ENCODE measurements at places on chromosomes 3 and 15.

GRCh38 chr3:73094129-73094528, 32.7 kb downstream of the EBLN2 start:
- DNase-seq, result no peak

DNA sequence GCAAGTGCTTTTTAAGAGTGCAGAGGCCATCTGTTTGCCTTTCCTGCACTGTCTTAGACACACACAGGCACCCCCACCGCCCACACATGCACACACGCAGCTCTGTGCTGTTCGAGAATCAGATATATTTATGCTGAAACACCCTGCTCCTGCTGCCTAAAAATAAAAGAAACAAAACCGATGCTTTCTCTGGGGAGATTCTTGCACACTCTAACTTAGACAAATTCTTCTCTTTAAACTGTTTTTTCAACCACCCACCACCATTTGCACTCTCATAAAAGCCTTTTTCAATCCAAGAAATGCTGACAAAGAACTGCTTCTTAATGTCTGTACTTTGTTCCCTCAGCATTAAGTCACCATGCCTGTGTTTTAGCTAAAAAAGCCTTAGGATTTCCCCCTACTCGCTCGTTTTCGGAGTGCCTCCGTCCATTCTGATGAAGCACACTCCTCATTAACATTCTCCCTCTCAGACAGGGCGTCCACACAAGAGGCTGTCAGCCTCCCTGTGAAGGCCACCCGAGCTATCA, 26.2 kb downstream of the SLC12A8 start:
- no peak for DNase-seq

DNA sequence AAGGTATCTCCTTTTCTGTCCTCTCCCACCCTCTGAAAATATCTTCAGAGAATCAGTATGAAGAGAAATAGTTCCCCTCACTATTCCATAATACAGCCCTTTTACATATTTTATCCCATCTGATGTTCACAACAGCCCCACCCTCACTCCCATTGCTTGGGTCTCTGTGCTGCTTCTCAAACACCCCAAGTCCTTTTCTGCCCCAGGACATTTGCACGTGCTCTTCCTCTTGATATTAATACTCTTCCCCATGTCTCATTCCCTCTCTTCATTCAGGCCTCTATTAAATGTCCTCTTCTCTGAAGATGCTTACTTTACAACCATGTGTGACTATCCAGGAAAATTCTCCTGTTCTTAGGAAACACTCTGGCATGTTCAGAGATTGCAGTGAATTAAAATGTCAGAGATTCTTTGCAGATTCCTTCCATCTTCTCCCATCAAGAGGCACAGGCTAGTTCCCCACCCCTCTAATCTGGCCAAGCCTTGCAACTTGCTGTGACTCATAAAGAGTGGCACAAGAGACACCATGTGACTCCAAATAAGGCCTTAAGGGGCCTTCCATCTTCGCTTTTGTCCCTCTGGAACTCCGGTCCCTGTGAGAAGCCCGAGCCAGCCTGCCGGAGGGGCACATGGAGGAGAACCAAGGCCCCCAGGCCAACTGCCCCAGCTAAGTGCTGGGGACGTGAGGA, 128.5 kb downstream of the CHSY1 start:
- no peak for DNase-seq

GRCh38 chr3:147367676-147368075, 38.7 kb downstream of the ZIC4 start:
- DNase-seq, result no peak

GRCh38 chr3:52393959-52394670, 50.8 kb downstream of the SEMA3G start:
- DNase-seq, result no peak

- DNase-seq, result no peak
Observed at GRCh38 chr3:15936312-15936711, 138.5 kb upstream of the ANKRD28 start.

GRCh38 chr3:171248426-171249111, 211.6 kb downstream of the TNIK start:
- DNase-seq, result no peak

DNA sequence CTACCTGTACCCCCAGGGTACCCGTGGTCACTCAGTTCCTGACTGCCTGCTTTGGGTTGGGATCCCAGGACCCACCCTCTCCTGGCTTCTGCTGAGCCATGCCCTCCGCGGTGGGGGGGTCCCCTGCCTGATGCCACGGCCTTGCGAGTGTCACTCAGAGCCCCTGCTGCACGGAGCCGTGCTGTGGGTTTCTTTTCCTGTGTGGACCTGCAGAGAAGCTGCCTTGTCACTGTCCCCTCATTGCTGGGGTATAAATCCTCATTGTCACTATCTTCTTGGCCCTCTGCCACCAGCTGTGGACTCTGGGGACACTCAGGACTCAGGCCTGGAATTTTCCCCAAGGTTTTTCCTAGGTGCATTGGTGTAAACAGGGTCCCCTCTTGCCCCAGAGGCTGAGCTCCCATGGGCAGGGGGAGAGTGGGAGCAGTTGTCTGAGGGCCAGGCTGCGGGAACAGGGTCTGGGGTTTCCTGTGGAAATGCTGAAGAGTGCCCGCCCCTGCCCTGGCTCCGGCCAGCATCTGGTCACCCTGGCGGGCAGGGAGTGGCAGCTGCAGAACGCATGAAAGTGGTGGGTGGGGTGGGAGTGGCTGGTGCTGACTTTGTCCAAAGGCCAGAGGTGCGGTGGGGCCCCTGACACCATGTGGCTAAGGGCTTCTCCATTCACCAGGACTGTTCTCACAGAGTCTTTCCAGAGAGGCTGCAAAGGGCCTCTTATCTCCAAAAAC, 191.7 kb downstream of the GOLGA6L6 start:
- no peak for DNase-seq

- no peak for DNase-seq
Observed at GRCh38 chr3:147903026-147903425, 493.9 kb downstream of the ZIC1 start.

DNA sequence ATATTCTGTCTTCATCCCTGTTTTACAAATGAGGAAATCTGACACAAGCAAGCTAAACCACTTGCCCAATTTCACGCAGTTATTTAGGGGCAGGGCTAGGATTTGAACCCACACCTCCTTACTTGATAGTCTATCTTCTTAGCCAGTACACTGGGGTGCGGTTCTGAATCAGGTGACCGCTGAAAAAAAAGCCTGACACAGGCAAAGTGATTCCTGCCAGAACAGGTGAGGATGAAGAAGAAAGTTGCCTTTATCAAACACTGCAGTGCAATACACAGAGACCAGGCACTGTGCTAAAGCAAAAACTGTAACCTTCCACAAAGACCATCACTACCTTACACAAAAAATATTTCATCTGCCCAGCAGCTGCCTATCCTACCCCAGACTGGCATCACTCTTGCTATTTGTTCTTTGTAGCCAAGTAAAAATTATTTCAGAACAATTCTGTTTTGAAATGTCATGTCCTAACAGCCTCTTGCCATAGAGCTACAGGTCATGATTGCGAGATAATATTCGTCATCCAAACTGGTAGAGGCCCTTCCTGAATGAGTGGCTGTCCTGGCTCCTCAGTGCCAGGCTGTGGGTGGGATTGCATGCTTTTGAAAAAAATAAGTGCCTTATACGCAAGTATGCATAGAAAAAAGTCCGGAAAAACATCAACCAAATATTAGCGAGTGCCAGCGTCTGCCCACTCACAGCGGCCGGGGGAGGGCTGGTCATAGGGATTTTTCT, 142.3 kb upstream of the TPM1 start:
- no peak for DNase-seq
